HS-27A (cell line): ENCODE measurements at places on chromosomes 16 and 17.

GRCh38 chr16:81567087-81567486, 122.5 kb downstream of the CMIP start:
- DNase-seq, result no peak

DNA sequence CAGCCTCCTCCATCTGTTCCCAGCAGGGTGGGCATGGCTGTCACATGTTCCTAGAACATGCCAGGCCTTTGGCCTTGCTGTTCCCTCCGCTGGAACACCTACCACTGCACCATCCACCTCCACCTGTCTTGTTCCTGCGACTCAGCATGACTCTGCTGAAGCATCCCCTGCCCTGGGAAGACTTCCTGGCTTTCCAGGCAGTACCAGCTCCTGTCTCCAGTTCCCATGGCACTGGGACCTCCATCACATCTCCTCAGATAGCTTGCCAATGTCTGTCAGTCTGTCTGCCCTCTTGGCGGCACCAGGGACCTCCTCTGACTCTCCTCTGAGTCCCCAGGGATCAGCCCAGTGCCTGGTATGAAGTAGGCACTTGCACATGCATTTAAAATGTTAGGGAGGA, 15.7 kb downstream of the PDP2 start:
- no peak for DNase-seq

GRCh38 chr16:49696414-49697101, 159.4 kb downstream of the ZNF423 start:
- DNase-seq, result no peak

GRCh38 chr17:79272666-79273219, 198.1 kb downstream of the ENGASE start:
- no peak for DNase-seq

DNA sequence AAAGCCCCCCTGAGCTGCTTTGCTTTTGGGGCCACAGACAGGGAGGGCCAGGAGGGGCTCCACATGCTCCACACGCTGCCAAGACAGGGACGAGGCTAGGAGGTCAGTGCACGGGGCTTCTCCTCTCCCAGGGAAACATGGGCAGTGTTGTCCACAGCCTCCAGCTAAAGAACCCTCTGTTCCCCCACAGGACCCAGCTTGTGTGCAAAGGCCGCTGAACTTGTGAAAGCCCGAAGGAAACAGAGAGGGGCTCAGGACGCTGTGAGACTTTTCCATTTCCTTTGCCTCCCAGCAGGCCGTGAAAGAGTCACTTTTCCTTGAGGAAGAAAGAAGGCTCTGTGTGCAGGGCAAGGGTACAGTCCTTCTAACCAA, 9.7 kb downstream of the CDRT4 start:
- no peak for DNase-seq

DNA sequence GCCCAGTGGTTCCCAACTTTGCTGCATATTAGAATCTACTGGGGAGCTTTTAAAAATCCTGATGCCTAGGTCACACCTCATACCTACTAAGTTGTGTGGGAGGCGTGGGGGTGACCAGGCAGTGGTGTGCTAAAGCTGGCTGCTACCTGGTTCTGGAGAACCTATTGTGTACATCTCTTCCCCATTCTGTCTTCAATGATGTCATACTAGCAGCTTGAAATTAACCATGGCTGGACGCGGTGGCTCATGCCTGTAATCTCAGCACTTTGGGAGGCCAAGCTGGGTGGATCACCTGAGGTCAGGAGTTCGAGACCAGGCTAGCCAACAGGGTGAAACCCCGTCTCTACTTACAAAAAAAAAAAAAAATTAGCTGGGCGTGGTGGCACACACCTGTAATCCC, 11.3 kb upstream of the NLK start:
- DNase-seq, result no peak

GRCh38 chr16:75502916-75503605, 7.8 kb upstream of the CHST6 start:
- DNase-seq, result no peak

GRCh38 chr16:54373534-54374520, 87.2 kb upstream of the IRX3 start:
- DNase-seq, result peak; percentile 85

DNA sequence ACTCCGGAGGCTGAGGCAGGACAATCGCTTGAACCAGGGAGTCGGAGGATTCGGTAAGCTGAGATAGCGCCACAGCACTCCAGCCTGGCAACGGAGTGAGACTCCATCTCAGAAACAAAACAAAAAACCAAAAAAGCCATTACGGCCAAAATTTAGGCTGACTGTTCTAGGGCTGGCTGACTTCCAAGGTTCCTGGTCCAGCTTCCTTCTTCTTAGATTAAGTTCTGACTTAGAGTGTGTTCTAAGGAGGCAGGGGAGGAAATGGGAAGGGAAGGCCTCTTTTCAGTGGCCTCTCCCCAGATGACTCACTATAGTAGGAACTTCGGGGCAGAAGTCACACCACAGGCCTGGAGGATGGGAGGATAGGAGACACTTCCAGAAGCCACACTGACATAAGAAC, 27.7 kb upstream of the CLEC18B start:
- peak; percentile 87 for DNase-seq

GRCh38 chr17:5958850-5959249, 111.3 kb upstream of the WSCD1 start:
- no peak for DNase-seq

DNA sequence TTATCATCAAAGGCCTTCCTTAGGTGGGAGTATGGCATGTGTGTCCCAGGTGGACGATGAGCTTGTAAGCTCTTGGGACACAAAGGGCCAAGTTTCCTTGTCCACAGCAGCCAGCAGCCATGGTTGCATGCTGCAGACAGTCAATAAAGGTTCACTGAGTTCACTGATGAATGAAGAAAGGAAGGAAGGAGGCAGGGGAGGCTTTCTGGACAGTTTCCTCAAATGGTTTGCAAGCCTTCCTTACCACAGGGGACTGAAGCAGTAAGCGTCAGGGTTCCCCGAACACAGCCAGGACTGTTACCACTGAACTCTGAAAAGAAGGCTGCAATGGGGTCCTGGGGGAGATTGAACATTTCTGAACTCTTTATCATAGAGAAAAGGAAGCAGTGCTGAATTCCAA, 111.1 kb downstream of the GAS7 start:
- no peak for DNase-seq

DNA sequence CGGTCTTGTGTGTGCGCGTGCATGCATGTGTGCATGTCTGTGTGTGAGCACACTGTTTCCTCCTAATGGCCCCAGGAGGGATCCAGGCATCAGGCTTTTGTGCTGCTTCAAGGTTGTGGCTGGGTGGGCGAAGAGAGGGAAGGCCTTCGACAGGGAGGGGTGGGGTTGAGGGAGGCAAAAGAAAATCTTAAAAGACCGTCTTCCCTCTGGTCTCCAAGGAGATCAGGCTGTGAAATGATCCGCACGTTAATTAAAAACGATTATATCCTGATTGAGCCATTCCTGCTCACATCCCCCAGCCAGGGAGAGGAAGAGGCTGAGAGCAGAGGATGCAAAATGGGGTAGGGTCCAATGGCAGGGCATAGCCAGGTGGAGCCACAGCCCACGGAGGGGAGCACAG, 46.9 kb downstream of the RAI1 start:
- no peak for DNase-seq

DNA sequence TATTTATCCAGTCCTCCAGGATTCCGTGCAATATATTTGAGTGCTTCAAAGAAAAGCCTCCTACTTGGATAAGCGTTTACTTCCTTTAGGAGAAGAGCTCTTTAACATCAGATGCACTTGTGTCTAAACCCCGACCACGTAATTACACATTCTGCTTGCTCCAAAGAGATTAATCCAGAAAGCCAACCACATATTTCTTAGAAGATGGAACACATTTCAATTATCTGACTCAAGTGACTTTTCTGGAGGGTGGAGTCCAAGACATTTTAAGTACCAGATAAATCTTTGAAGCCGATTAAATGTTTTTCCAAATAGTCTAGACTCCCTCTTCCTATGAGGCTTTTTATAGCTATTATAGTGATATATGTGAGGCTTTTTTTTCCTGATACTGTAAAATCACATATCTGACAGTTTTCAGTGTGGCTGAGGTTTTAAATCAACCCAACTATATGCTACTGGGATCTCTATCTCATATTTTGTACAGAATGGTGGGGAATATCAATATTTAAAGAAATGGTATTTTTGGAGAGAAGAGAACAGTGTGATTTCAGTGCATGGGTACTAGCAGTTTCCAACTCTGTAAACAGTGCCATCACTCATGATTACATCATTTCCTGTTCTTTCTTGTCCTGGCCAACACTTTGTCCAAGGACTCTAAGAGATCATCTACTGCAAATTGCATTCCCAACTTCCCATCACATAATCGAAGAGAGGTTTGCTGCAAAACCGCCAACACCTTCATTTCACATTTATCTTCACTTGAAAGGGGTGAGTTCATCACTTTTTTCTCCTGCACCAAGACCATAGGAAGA, 192.4 kb upstream of the HSBP1 start:
- DNase-seq, result no peak

DNA sequence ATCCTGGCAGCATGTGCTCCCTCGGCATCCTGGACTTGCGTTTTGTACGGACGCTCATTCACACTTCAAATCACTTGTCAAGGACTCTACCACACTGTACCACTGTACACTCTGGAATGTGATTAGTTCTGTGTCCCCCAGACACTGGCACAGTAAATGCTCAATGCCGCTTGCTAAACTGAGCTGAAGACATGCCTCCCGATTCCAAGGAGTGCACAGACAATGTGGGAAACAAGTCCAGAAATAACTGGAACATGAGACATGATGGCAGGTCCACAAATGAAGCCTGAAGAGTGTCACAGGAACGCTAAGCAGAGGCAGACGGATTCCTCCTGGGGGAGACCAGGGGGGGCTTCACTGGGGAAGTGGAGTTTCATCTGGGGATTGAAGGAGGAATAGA, 22.1 kb downstream of the HIC1 start:
- no peak for DNase-seq

GRCh38 chr17:903691-904481, 75.7 kb downstream of the NXN start:
- DNase-seq, result no peak

DNA sequence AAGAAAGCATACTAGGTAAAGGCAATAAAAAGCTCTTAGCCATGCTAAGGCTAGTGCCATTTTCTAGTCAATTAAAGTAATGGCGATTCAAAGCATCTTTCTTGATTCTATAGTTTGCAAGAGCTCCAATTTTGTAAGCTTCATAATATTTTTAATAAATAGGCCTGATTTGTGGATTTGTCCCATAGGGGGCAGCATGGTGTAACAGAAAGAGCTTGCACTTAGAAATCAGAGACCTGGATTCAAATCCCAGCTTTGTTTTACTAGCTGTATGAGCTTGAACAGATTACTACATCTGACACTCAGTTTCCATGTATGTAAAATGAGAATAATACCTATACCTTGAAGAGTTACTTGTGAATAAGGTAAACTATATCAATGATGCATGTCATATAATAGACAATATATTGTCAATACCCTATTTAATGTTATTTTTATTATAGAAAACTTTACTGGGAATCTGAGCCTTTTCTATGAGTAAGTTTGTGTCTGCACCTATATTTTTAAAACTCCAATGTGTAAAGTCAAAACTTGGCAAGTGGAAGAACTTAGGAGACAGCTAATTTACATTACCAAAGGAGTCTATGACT, 93.6 kb upstream of the NOG start:
- DNase-seq, result peak; percentile 9

DNA sequence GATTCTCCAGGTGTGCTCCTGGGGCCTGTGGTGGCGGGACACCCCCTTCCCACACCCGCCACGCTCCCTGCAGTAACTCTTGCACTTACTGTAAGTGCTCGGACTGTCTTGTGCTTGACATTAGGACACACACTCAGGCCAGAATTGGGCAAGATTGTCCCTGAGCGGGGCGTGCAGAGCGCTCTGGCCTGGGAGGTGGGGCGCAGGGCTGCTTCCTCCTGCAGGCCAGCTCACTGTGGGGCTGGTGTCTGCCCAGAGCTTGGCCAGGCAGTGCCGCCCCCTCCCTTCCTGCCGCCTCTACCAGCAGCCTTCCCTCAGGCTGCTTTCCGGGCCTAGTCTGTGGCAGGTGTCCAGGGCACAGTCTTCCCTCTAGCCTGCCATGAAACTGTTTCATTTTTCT, 6.1 kb upstream of the ATP6V0C start:
- DNase-seq, result no peak

- DNase-seq, result no peak
Measured at GRCh38 chr16:66372078-66372897, 5.8 kb downstream of the CDH5 start.

DNA sequence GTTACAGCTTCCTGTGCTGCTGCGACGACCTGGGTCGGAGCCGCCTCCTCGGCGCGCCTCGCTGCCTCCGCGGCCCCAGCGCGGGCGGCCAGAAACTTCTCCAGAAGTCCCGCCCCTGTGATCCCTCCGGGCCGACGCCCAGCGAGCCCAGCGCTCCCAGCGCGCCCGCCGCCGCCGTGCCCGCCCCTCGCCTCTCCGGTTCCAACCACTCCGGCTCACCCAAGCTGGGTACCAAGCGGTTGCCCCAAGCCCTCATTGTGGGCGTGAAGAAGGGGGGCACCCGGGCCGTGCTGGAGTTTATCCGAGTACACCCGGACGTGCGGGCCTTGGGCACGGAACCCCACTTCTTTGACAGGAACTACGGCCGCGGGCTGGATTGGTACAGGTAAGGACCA, 746 bp downstream of the HS3ST2 start:
- no peak for DNase-seq

GRCh38 chr17:42853968-42854790, 3.2 kb downstream of the AOC3 start:
- no peak for DNase-seq

DNA sequence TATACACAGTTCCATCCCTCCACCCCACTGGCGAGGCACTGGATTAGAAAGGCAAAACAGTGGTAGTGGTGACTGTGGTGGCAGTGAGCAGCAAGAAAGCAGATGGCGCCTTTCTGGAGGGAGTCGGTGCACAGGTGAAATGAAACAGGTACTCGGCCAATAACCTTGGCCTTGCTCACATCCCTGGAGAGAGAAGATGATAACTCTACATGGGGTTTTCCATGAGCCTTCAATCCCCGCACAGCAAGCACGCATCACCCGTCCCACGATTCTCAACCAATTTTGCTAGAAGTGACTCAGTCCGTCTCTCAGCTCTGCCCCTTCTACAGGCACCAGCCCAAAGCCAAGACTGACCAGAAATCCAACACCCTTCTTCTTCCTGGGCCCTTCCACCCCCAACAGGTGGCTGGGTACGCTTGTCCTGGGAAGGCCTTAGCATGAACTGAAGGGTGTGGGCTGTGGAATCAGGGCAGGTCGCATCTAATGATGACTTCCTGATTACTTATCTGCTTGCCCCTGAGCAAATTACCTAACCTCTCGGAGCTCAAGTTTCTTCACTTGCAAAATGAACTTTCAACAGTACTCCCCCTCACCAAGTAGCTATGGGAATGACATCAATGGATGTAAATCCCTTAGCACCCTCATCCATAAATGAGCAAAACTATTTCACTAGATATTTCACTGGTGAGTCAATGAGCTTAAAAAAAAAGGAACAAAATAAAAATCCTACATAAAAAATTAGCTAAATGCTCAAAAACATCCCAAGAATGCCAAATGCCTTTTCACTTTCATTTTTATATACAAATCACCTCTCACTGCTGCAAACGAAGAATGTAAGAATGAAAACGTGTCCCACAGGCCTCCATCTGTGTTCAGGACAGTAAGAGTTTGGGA, 18.0 kb downstream of the XPO6 start:
- peak; percentile 92 for DNase-seq

- DNase-seq, result no peak
Measured at GRCh38 chr17:43667947-43668348, 6.2 kb upstream of the MEOX1 start.
